ENCODE measurements at places on chromosomes 6 and 20.

- DNase-seq = no peak
Measured at GRCh38 chr6:148064406-148065134, 278.1 kb upstream of the SASH1 start.

DNA sequence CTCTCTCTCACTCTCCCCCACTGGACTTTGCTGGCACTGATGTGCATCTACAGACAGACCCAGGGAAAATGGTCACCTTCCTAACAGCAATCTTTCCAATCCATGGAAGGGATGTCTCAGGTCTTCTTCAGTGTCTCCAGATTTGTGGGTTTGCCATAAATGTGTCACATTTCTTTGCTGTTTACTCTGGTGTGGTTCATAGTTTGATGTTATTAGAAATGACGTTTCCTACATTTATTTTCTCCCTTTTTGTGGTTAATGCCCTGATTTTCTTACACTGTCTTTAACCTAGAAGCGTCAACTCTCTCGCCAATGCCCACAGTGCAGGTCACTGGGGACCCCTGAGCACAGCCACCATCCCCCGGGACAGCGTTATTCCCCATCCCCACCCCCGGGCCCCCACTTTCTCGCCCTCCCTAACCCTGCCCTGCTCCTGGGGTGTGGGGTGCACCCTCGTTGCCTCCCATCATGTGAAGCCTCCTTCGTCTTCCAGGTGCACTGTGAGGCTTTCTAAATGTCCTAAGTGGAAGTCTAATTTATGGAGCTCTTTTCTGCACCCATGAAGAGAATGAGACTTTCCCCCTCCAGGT is 86.5 kb downstream of the YTHDF1 start:
- no peak for DNase-seq

DNA sequence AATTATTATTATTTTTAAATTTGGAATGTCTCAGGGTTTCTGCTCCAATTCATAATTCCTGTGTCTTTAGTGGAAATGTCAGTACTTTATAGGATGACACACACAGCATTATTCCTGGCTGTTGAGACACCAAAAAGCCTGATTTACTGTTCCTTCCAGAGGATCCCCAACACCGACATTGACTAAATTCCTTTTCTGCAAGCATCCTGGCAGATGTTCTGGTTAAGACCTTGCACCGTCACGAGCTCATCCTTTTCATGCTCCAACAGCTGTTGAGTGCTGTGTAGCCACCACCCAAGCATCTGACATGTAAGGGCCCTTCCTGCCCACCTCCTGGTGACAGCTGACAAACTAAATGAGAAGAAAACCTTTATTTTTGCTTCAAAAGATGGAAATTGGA is 284.3 kb upstream of the SULF2 start:
- DNase-seq = no peak

DNA sequence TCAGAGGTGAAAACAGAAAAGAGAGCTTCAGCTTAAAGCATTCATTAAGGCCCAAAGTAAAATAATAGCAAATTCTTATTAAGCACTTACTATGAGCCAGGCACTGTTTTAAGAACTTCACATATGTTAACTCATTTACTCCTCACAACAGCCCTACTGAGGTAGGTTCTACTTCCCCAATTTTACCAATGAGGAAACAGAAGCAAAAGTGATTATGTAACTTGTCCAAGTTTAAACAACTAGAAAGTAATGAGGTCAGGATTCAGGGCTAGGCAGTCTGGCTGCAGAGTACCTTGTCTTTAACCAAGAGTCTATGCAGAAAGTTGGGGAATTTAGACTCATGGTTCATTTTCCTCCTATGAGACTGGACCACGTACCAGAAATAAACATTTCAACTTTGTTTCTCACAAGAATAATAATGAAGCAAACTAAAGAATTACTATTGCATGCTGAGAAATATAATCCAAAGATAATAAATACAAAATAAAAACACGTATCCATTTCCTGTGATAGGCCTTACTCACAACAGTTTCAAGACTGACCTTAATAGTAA is 3.8 kb downstream of the COL21A1 start:
- DNase-seq = no peak

- DNase-seq = no peak
Measured at GRCh38 chr6:56017198-56017597, 141.8 kb upstream of the BMP5 start.

GRCh38 chr20:36647196-36648121 is 1.5 kb upstream of the SLA2 start:
- peak; percentile 72 for DNase-seq

DNA sequence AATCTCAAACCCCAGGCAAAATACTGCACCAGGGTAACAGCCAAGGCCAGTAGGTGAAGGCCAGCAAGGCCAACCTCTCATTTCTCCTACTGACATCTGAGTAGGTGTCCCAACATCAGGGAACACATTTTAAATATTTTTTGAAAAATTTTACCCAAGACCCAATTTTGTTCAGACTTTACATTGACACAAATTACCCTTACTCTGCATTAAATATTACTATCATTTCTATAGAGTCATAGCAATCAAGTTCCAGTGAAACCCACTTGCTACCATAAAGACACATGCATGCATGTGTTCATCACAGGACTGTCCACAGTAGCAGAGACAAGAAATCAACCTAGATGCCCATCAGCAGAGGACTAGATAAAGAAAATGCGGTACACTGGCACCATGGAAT is 99.9 kb downstream of the NRN1 start:
- no peak for DNase-seq

DNA sequence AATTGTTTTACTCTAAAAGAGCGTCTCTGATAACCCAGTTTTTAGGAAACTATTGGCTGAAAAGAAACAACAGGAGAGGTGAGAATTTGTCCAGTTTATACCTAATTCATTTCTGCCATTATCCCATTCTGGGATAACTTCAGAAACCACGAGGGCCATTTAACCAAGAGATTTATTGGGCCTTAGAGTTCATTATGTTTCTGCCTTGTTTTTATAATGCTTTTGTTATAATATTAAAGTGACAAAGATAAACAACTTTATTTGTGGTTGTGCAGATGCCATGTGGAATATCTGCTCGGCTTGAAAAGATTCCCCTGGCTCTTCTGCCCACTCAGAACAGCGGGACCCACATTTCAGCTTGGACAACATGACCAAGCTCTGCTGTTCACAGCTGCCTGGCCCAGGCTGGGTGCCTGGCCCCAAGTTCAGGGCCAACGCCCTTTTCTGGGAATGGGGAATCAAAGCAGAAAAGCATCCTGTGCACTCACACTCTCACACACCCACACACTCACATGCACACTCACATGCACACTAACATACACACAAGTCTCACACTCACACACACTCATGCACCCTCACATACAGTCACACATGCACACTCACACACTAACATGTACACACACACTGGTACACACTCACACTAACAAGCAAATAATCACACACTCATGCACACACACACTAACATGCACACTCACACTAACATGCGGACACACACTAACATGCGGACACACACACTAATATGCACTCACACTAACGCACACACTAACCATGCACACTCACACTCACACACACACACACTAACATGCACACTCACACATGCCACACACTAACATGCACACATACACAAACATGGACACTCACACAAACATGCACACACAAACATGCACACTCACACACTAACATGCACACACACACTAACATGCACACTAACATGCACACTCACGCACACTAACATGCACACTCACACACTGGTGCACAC is 86.7 kb upstream of the NEDD9 start:
- no peak for DNase-seq

GRCh38 chr6:73704798-73705197 is 8.8 kb downstream of the CD109 start:
- DNase-seq = no peak

DNA sequence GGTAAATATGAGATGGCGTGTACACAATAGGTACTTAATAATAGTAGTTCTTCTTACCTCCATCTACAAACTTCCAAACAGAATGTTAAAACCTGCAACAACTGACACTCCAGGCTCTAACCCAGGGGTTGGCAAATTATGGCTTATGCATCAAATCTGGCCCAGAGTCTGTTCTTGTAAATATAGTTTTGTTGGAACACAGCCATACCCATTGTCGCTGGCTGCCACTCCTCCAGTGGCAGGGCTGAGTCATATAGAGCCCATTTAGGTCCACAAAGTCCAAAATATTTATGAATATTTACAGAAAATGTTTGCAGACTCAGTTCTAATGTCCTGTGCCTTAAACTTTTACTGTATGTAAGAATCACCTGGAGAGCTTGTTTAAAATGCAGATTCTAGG is 69.9 kb upstream of the BTBD3 start:
- no peak for DNase-seq

DNA sequence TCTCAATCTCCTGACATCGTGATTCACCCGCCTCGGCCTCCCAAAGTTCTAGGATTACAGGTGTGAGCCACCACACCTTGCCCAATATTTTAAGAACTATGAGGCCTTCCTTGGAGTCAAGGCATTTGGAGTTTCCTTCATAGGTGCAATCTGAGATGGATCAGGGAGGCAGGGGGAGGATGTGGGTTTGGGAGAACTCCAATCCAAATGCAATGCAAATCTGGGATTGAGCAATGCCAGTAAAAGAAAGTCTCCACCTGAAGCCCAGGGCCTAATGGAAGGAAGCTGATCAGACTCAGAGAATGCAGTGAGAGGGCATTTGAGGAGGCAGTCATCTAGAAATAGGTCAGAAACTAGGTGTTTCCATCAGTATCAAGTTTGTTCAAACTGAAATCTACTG is 21.2 kb downstream of the RSPH3 start:
- no peak for DNase-seq

GRCh38 chr6:145963216-145964068 is 716 bp downstream of the SHPRH start:
- DNase-seq = no peak

GRCh38 chr6:1940381-1940780 is 305.0 kb downstream of the GMDS start:
- peak; percentile 47 for DNase-seq

GRCh38 chr6:14187406-14187805 is 69.8 kb downstream of the CD83 start:
- DNase-seq = no peak

DNA sequence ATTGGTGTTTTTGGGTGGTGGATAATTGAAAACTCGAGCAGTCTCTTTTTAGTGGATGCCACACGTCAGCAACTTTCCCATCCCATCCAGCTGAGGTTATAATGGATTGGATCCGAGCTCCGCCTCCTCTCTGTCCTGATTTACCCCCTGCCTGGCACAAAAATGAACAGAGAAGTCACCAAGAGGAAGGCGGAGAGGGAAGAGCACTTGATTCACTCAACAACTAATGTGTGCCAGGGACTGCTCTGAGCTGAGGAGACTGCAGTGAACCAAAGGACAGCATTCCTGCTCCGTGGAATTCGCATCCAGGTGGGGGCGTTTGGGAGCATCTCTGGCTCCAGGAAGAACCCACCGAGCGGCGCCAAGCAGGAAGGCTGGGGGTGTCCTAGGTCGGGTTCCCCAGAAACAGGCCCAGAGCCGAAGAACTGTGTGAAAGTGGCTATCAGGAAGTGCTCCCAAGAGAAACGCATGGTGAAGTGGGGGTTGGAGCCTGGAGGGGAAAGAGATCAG is 95.8 kb upstream of the NAA20 start:
- no peak for DNase-seq

DNA sequence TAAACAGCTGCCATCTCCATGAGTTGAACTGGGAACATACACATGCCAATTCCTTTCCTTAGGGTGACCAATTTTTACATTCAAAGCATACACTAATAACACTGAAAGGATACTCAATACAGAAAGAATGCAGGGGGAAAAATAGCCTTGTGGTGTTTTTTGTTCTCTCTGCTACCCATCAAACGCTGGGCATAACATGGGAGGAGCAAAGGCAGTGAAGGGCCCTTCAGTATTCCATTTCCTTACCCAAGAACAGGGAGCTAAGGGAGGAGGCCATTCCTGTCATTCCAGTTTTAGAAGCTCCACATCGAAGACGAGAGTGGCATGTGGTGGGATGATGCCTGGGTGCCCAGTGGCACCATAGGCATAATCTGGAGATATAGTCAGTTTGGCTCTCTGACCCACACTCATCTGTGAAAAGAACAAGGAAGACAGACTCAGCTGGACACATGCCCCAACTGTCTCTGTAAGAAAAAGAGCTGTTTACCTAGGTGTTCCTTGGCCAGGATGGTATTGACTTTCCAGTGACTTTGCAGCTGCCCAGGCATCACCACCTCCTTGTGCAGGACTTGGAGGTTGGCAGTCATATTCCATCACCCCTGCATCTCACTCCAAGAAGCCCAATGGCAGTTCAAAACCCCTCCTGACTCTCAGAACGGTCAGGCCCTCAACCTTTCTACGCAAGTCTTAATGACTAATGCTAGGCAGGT is 20.9 kb downstream of the FKBP1A start:
- no peak for DNase-seq

GRCh38 chr6:126033696-126034095 is 47.4 kb downstream of the TRMT11 start:
- DNase-seq = peak; percentile 73

DNA sequence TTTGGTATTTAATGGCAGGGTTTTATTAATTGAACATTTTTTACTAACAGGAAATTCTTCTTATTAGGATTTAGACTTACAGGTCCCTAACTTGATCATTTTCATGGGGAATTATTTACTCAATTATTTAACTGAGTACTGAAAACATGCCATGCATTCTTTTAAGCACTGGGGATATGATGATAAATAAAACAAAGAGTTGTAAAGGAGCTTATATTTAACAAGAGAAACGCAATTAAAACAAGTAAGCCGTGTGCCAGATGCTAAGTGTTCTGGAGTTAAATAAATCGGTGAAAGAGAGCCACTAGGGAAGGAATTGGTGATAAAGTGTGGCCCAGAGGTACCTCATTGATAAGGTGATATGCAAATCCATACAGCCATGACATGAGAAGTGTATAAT is 214.2 kb upstream of the HTR1E start:
- no peak for DNase-seq

- no peak for DNase-seq
Measured at GRCh38 chr6:36132246-36132895, 2.1 kb downstream of the MAPK13 start.

GRCh38 chr20:35709259-35709658 is 10.1 kb downstream of the ROMO1 start:
- no peak for DNase-seq

GRCh38 chr20:32628960-32629530 is 43.9 kb upstream of the NOL4L start:
- no peak for DNase-seq

GRCh38 chr6:43911354-43912115 is 141.5 kb downstream of the VEGFA start:
- peak; percentile 43 for DNase-seq
